NCI-H345 (cell line): ENCODE measurements at places on chromosomes 12 and 14.

- peak; percentile 89 for DNase-seq
These were observed 62.2 kb downstream of the RFX4 start for GRCh38 chr12:106645074-106645421.

GRCh38 chr12:77504466-77504865, 326.2 kb upstream of the NAV3 start:
- no peak for DNase-seq

DNA sequence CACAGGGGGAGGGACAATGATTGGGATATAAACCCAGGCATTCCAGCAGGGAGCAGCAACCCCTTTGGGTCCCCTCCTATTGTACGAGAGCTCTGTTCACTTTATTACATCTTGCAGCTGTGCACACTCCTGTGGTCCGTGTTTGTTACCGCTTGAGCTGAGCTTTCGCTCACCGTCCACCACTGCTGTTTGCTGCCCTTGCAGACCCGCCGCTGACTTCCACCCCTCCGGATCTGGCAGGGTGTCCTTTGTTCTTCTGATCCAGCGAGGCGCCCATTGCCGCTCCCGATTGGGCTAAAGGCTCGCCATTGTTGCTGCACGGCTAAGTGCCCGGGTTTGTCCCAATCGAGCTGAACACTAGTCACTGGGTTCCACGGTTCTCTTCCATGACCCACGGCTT, 64.1 kb downstream of the E2F7 start:
- peak; percentile 15 for DNase-seq

- no peak for DNase-seq
These were observed 103.5 kb downstream of the CACNA1C start for GRCh38 chr12:2156333-2156732.

- peak; percentile 18 for DNase-seq
These were observed 1.0 kb downstream of the INSM2 start for GRCh38 chr14:35534873-35535482.

DNA sequence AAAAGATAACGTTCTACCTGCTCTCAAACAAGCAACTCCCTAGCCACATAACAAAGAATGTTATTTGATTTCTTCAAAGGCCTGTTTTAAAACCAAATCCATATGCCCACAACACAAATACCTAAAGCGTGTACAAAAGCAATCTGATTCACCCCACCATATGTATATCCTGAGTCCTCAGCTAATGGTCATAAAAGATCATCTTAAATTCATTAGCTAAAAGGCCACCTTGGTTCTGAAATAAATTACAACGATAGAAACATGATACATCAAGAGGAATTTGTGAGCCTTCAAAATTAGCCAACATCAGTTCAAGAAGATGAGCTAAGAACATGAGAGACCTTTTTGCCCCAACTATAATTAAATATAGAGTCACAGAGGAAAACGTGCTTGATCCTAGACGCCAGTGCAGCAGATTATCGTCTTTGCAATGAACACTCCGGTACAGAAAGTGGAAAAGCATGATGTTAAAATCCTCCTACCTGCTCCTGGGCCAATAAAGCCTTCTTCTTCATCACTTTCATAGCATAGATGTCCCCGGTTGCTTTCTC, 20.0 kb downstream of the CIT start:
- DNase-seq: no peak

DNA sequence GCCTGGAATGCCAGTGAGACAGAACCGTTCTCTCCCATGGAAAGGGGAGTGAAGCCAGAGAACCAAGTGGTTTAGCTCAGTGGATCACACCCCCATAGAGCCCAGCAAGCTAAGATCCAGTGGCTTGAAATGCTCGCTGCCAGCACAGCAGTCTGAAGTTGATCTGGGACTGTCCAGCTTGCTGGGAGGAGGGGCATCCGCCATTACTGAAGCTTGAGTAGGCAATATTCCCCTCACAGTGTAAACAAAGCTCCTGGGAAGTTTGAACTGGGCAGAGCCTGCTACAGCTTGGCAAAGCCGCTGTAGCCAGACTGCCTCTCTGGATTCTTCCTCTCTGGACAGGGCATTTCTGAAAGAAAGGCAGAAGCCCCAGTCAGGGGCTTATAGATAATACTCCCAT, 374.3 kb upstream of the DCN start:
- no peak for DNase-seq

DNA sequence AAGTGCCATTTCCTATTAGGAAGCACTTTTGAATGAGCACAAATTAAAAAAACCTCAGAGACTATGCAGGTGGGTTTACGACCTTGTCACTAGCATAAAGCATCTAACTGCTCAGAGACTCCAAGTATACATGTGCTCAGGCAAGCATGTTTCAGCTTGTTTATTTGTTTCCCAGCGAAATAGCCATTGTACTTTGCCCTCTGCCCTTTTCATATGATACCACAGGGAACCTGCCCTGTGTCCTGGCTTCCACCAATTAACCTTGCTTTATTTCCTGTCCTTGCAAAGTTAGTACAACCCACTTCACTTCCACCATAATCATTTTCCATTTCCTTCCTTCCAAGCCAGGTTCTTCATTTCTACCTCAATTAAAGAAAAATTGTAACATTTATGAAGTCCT, 194.9 kb downstream of the DUSP6 start:
- no peak for DNase-seq

- no peak for DNase-seq
These were observed 14.7 kb upstream of the OASL start for GRCh38 chr12:121053706-121054105.

- no peak for DNase-seq
These were observed 201.0 kb downstream of the SSPN start for GRCh38 chr12:26396402-26396801.

GRCh38 chr12:26229910-26230309, 34.5 kb downstream of the SSPN start:
- no peak for DNase-seq

DNA sequence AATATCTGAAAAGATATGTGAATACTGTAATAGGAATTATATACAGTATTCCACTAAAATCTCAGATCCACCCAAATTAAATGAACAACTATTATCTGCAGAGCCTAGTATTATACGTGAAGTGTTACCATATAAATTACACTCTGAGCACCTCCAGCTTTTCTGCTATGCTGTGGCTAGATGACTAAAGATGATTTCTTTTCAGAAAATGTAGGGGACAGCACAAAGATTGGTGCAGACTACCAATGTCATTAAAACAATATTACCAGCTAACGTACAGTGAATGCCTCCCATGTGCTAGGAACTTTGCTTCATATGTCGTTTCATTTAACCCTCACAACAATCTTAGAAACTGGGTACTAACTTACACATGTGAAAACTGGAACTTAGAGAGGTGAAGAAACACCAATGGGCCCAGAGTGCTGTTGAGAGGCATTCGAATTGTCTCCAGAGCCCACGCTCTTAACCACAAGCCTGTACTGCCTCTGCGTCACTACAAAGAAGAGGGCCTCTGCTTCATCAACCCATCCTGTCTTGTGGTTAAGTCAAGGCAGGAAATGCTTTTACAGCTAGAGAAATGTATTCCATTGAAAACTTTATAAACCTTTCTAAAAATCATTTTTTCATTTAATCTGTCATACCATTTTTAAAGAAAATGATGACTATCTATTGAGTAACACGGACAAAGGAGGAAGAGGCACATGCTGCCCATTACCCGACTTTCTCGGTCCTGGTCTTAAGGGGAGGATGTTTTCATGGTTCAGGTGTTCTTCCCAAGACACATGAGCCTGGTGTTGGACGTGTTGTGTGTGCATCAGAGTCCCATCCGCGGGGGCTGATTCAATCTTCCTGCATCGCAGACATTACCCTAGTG, 1.3 kb downstream of the GPR65 start:
- no peak for DNase-seq

- peak; percentile 39 for DNase-seq
These were observed 114.8 kb downstream of the MON2 start for GRCh38 chr12:62581288-62582064.

GRCh38 chr14:54818201-54819133, 84.2 kb downstream of the GCH1 start:
- DNase-seq: peak; percentile 24

DNA sequence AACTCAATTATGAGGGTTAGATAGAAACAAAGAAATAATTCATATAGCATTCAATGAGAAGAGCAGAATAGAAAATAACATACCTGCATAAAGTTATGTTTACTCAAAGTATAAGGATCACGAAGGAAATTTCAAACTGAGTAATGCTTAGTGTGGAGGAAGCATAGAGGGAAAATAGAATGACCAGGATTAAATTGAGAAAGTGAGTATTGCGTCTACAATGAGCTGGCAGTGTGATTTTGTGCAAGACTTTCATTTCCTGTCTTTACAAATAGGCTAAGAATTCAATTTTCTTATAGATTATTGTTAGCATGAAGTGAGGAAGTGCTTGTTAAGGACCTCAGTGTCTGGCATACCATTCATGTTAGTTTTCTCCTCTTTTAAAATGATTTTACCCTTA, 12.0 kb downstream of the ADGRD1 start:
- no peak for DNase-seq

DNA sequence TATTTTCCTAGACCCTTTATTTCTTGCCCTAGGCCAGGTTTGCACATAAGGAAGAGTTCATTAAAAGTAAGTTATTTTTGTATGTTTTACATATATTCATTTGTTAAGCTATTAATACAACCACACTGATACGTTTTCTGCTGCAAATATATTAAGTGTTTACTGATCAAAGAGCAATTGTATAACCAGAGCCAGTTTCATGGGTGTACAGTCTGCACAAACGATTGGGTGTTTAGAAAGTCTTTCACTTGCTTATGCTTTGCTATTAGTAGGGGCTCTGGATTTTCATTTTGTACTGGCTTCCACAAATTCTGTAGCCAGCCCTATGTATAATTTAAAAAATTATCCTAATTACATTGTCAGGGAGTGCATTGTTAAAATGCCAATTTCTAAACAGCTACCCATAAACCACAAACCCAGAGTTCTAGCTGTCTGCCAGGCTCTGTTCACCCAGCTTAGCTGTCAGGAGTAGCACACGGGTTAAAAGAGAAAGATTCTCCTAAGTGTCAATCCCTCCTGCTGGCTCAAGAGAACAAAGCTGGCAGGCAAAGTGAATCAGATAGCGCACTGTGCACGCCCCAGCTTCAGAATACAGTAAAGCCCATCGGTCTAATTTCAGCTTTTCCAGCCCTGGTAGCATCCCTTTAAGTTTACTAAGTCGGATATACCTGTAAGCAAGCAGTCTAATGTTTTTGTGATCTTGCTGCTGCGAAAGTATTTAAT, 151.0 kb upstream of the LMO3 start:
- DNase-seq: peak; percentile 61

DNA sequence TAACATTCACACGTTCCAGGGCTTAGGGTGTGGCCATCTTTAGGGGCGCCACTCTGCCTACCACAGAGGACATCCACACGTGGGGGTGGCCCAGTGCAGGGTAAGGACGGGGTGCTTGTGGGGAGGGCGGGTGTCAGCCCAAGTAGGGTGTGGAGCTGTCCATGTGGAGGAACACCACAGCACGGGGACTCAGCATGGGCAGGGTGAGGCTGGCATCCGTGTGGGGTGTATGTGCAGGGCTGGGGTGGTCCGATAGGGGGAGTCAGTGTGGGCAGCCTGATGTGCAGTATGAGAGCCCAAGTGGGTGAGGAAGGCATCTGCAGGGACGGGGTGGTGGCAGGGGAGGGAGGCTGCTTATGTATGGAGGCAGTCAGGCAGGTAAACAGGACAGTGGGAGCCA, 17.7 kb downstream of the PSMC1 start:
- no peak for DNase-seq

- no peak for DNase-seq
These were observed 14.5 kb downstream of the CAPZA3 start for GRCh38 chr12:18752280-18752920.

DNA sequence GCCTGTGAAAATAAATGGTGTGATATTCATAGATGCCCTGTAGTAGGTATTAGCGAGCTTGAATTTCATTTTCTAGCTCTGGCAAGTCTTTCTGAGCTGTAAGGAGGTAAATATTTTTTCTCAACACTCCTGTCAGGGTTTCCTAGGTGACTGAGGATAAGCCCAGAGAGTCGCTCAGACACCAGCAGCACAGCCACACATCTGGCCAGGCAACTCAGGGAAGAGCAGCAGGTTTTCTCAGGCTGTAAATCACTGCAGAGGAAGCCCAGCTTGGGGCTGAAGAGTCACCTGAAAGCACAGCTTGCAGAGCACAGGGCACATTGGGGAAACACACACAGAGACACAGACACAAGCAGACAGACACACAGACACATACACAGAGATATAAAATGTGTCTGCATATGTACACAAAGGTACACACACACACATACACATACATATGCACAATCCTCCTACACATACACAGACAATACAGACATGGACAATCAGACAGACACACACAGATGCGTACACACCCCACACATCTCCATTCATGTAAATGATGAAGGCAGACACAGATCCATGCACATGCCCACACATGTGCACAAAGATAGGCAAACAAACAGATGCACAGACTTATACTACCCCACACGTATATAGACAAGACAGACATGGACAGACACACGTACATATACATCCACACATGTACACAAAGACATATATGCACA, 232.0 kb upstream of the TMTC1 start:
- no peak for DNase-seq

DNA sequence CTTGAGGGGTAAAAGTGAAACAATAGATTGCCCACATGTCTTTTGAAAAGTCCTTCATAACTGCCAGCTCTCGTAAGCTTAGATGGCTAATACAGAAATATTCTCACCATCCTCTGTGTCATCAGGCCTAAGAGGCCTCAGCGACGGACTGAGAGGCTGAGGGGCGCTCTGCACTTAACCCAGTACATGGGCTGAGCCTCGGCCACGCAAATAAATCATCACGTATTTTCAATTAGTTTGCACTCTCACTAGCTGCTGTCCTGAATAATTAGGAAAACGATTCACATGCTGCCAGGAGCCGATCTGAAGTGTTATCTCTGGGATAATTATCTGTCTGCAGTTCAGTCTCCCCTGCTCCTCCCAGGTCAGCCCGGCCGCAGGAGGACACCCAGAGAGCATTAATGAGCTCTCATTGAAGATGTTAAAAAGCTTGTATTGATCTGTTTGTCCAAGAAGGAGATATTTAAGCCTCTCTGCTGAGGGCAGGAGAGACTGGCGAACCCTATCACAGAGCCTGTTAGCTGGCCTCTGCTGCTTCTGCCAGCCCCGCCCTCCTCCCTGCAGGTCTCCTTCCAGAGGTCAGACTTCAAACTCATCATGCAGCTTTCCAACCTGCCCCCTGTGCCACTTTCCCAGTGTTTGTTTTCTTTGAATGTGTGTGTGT, 1051.3 kb downstream of the VRK1 start:
- DNase-seq: peak; percentile 88

DNA sequence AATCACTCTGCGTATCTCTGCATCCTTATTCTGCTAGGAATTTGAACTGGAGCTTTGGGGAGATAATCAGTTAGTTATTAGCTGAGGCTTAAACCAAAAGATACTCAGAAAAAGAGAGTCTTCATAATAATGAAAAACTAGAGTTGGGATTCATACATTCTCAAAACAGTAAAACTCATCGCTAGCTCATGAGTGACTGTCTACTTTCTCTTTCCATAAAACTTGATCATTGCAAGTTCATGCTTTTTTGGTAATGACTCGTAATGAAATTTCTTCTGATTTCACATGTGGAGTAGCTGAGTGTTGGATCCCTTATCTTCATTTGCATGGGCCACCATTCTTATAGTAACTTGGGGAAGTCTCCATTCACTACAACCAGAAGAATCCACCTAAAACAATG, 397.7 kb downstream of the PDZRN4 start:
- no peak for DNase-seq
